Hepatocyte (in vitro differentiated cells): ENCODE measurements at places on chromosomes 5 and 9. TPM values are rescaled to one million over a fixed set of nuclear protein-coding genes. Genes with fewer than 3 reads are reported as not detected.
A peak's percentile ranks its signal among the peaks of the same experiment; 100 is the strongest.

SNCAIP gene
- 19.0 and 19.1 TPM in 2 replicates for total RNA-seq

- no peak overlapping the region for H3K27ac ChIP-seq
- no peak overlapping the region for H3K4me3 ChIP-seq
- H3K27me3 ChIP-seq: no peaks in the 10 kb centered on the region
- no peak for DNase-seq
- no peaks in the 10 kb centered on the region for H3K4me1 ChIP-seq
Measured at GRCh38 chr5:4963265-4963664, 176.9 kb upstream of the ADAMTS16 start.

ADCY2 gene
- 8.4 and 8.5 TPM in 2 replicates for total RNA-seq

GRCh38 chr9:91483189-91483691 lies 59.6 kb upstream of the NFIL3 start:
- no peak for DNase-seq
- no peaks in the 10 kb centered on the region for H3K27me3 ChIP-seq
- H3K36me3 ChIP-seq: no peaks in the 10 kb centered on the region
- H3K4me1 ChIP-seq: no peaks in the 10 kb centered on the region
- H3K27ac ChIP-seq: no peak overlapping the region

DNA sequence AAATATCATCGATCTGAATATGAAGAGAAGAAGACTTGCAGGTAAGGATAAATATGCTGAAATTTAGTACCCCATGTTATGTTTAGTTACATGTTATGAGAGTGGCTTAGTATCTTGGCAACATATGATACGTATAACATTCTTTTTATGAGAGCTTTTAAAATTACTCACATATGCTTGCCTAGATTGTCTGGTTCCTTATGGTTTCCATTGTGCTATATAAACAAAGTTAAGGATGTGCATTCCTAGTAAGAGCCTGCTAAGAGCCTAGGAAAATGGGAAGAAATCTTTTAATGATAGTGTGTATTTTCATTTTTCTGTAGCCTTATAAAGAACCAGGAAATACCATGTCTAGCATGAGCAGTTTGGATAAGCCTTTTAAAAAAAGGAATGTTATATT lies 112.0 kb upstream of the KCNN2 start:
- no peaks in the 10 kb centered on the region for H3K36me3 ChIP-seq
- peaks cover 19% of the 10 kb centered on the region for H3K4me1 ChIP-seq
- H3K4me3 ChIP-seq: no peak overlapping the region
- DNase-seq: no peak
- peak overlapping the region; percentile 71 for H3K27ac ChIP-seq

- H3K36me3 ChIP-seq: no peaks in the 10 kb centered on the region
- no peaks in the 10 kb centered on the region for H3K27me3 ChIP-seq
- no peak overlapping the region for H3K4me3 ChIP-seq
- no peak overlapping the region for H3K27ac ChIP-seq
Measured at GRCh38 chr5:85604378-85604777, 1013.4 kb upstream of the COX7C start.

LAMC3 gene
- total RNA-seq: 12.4 and 29.5 TPM in 2 replicates
